Stimulated activated CD4-positive, alpha-beta T cell treated with anti-CD3 and anti-CD28 coated beads, Interleukin-15, amount 100 ng/mL, for 1 hour (primary cell): ENCODE measurements at places on chromosomes 2 and 18.
A peak's percentile ranks its signal among the peaks of the same experiment; 100 is the strongest.

DNA sequence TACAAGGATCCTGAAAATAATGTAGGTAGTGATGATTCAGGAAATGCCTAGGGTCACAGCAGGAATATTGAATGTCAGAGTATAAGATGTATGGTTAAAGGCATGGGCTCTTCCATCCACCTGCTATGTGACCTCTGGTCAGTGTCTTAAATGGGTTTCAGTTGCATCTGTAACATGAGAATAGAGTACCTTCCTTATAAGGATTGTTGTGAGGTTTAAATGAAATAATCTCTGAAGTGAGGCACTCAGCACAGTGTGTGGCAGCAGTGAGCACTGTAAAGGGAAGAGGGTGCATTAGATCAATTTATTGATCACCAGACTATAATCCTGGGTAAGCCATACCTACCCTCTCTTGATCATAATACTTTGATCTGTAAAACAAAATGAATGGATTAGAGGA, 319.1 kb downstream of the SLC4A3 start:
- DNase-seq = no peak

DNA sequence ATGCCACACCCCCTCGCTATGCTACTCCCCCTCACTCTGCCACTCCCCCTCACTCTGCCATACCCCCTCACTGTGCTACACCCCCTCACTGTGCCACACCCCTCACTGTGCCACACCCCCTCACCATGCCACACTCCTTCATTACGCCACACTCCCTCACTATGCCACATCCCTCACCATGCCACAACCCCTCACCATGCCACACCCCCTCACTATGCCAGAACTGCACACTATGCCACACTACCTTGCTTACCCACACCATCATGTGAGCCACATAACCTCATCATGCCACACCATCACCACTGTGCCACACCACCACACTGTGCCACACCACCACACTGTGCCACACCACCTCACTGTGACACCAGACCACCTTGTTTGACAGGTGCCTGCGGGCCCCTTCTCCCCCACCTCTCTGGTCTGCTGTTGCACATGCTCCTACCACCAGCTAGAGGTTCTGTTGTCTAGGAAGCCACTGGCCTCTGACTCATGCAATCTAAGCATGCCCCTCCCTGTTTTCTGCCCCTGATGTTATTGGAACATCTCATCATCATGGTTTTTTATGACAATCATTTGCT, 22.0 kb downstream of the MARCHF4 start:
- DNase-seq = no peak

GRCh38 chr18:23177433-23178072, 42.3 kb downstream of the CABLES1 start:
- DNase-seq = no peak

DNA sequence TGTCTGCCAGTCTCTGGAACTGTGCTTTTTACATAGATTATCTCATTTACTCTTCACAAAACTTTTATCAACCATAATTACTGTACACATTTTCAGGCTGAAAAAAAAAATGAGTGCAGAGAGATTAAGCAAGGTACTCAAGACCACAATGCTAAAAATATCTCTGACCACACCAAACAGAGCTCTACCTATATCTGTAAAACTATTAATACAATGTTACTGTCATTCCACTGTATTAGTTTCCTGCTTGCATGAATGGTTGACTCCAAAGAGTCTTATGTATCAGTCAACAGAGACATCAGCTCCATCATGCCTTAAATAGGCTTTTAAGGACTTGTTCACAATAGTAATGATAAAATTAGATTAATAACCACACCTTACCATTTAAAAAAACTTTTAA, 134.7 kb upstream of the CCDC150 start:
- DNase-seq = no peak

DNA sequence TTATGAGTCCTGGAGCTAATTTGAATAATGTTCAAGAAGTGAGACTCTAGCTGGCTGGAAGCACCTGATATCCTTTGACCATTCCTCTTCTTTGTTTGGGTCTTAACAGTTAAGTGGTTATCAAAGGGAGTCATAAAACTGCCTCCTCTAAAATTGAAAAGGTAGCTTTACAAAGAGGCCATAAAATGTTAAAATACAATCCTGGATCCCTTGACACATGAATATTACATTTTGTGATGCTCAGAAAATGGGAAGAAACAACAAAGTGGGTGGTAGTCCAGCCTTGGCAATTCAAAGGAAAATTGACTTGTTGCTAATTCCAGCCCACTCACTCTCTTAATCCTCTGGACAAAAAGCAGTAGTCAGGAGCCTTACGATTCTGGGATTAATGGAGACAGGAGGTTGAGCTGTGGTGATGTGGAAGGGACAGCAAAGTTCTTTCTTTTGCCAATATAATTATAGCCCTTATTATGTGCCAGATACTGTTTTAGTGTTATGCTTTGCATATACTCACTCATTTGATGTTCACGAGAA, 339.2 kb downstream of the PDE11A start:
- DNase-seq = no peak

DNA sequence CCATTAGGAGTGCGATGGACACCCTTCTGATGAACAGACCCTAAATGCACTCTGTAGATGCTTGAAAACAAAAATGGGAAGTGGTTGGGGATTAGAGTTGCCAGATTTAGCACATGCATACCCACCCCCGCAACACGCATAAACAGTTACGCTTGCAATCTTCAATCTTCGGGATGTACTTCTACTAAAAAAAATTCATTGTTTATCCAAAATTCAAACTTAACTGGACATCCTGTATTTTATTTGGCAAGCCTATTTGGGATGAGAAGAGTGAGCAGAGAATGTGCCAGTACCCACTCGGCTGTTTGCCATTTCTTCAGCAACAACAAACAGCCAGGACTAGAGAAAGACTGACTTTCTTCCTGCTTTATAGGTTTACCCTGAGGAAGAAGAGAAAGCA, 18.4 kb downstream of the KIAA2012 start:
- no peak for DNase-seq

DNA sequence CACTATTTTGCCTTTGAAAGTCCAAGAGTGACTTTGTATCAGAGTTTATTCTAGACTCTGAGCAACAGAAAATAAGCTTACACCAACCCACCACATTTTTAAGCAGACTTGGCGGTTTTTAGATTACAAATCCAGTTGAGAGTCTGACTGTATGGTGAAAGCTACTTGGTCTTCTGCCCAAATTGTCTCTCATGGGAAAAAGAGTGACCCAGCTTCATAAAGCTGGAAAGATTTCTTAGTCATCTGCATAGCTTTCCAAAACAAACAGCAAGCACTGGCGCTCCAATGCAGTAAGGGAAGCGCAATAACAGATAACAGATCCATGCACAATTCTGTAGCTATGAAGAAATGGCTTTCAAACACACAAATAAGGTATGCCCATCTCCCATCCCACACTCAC, 7.1 kb downstream of the DSG1 start:
- DNase-seq = no peak

DNA sequence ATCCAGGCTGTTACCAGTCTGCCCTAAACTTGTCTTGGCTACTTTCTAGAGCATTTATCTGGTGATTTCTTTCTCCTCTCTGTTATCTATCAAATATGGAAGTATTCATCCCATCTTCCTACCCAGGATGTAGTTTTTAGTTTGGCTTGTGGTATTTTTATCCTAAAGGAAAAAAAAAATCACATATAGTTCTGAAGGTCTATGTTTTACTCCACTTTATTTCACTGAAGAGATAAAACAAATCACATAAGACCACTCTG, 62.2 kb downstream of the PXDN start:
- DNase-seq = no peak

GRCh38 chr2:5544205-5544786, 147.9 kb upstream of the SOX11 start:
- no peak for DNase-seq

DNA sequence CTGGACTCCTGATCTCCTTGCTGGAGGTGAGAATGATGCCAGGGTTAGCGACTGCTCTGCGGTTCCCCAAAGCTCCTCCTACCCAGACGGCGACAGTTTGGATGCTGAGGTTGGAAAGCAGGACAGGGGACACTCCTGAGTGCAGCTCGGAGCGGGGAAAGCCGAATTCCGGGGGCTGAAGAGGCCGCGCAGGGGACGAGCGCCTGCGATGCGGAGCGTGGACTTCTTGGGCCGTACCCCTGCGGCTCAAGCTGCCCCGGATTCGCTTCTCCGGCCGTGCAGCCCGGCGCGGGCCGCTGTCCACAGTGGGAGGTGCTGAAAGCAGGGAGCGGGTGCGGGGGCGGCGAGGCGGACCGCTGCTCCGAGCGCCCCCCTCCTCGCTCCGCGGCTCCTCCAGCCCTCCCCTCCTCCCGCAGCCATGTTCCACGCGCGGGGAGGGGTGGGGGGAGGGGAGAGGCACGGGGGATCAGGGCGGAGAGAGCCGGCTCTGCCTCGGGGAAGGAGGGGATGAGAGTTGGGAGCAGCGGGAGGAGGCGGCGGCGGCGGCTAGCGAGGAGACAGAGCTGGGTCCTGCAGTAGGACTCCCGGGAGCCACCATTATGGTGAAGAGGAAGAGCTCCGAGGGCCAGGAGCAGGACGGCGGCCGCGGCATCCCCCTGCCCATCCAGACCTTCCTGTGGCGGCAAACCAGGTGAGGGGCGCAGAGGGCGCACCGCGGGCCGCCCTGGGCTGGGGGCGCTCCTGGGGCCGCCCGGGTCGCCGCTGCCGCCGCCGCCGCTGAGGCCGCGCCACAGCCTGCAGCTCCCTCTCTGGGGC, at the start of gene UNC80:
Gene UNC80, plus strand, starts transcription at position 359 of the 816 bp plus-strand sequence. Its CDS starts 241 bp downstream, at position 600.
- DNase-seq = no peak

DNA sequence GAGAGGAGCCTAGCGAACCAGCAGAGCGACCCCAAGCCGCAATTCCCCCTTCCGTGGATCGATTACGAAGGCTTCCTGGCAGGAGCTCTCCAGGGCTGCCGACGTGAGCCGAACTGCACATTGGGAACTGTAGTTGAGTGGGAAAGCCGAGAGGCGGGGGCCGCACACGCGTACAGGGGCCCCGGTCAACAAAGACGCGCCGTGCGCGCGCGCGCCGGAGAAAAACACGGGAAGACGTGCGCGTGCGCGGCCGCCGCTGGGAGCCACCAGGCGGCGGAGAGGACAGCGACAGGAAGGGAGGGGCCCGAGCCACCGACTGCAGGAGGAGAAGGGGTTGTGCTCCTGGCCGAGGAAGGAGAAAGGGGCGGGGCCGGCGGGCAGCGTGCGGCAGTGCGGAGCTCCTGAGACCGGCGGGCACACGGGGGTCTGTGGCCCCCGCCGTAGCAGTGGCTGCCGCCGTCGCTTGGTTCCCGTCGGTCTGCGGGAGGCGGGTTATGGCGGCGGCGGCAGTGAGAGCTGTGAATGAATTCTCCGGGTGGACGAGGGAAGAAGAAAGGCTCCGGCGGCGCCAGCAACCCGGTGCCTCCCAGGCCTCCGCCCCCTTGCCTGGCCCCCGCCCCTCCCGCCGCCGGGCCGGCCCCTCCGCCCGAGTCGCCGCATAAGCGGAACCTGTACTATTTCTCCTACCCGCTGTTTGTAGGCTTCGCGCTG, at the start of gene SPAST:
Gene SPAST, plus strand, starts transcription at position 247 of the 711 bp plus-strand sequence. Its CDS starts 276 bp downstream, at position 523.
- peak; percentile 95 for DNase-seq
